ENCODE measurements at places on chromosomes 16 and 17. TPM values are rescaled to one million over a fixed set of nuclear protein-coding genes. Genes with fewer than 3 reads are reported as not detected.

DNA sequence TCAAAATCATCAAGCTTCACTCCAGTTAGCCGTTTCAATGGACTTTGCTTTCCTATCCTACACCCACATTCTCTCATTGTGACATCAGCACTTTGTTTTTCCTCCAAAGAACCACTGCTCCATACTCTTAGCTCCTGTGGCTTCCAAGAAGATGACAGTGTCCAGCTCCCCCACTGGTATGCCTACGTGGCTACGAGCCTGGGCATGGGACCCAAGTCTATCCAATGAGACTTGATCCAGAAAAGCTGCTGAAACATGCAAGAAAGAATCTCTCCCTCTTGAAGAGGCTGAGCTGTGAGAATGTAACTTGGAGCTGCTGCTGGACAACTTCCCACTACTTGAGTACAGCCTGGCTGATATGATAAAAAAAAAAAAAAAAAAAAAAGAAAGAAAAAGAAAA, 9.4 kb downstream of the TOX3 start:
- no peak for DNase-seq

GRCh38 chr17:66359351-66359750, 56.9 kb downstream of the PRKCA start:
- DNase-seq = no peak

The GCSH gene
- 85.9 TPM for total RNA-seq

GRCh38 chr17:17080181-17080631, 37.9 kb downstream of the MPRIP start:
- no peak for DNase-seq

GRCh38 chr17:19321481-19322128, 40.9 kb downstream of the B9D1 start:
- DNase-seq = peak; percentile 75

DNA sequence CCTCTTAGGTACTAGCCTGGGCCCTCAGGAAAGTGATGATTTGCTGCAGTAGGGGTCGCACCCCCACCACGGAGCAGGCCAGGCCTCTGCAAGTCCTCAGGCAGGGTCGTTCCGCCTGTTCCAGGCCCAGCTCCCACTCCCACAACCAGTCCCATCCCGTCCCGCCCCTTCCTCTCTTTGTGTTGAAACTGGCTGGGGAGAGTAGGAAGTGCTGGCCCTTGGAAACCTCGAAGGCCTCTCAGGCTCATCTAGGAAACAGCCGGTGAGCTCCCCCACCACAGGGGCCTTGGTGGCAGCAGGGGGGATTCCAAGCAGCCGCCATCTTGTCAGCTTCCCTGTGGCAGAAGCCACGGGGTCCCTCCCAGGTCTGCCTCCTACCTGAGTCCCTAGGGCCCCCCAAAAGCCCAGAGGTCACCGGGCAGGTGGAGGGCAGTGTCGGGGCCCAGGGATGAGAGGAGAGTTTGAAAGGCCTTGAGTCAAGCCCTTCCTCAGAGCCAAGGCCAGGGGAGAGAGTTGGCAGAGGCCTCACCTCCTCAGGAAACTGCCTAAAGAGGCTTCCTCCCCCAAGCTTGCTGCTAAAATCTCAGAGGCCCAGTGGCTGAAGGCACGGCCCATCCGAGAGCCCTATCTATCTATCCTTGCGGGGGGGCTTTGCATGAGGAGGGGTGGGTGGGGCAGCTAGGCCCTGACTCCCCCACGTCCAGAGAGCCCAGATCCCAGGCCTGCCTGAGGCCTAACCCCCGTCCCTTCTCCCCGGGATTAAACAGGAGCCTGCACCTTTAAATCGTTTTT, 22.2 kb downstream of the MMP15 start:
- peak; percentile 61 for DNase-seq

Data from H9 (cell line).